ENCODE measurements at places on chromosomes 3 and 15.

GRCh38 chr3:114313426-114313825 lies 19.6 kb downstream of the TIGIT start:
- DNase-seq = no peak

DNA sequence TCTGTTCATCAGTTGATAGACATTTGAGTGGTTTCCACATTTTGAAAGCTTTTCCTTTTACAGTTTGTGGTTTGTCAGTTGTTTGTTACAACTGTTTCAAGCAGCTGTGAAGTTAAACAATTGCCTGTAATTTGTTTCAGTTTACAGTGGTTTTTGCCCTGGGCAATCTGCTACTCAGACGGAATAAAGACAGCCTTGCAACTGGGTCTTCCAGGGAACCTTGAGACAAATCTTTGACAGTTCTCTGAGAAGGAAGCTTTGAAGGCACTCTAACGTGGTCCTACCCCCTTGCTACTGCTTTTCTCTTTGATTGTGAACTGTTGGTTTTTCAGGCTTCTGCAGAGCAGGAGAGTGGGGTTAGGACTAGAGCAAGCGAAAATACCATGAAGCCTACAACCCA lies 28.0 kb downstream of the LRRC28 start:
- DNase-seq = no peak

DNA sequence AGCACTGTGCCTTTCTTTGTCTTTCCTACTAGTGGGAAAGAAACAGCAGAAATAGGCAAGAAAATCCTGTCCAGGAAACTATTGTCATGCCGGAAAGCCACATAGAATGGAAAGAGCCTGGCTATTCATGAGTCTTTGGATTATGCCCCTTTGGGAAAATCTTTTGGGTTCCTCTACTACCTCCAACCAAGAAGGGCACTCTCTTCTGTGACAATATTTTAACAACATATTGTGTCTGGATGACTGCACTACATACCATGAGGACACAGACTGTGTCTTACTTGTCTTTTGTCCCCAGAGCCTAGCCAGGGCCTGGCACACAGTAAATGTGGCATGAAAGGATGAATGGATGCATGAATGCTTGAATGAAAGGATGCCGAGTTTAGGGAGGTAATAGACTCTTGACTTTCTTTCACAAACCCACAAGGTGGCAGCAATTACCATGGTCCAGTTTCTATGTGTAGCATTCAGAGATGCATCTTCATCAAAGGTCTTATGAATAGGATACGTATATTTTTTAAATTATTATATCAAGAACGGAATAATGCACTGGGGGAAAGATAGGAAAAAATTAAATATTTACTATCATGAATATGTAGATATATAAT lies 30.3 kb downstream of the ARL14 start:
- DNase-seq = no peak

DNA sequence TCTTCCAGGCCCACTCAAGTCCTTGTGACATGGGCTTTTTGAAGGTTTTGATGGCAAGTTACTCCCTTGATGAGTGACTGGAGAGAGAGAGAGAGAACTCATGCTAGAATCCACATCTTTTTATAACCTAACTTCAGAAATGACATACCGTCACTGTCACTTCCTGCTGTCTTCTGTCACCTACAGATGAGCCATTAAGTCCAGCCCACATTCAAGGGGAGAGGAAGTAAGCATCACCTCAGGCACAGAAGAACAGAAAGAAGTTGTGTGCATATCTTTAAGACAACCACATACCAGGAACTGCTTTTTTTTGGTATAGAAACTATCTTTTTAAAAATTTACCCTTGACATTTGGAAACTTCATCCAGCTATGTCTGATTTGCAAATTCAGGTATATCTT lies 16.6 kb upstream of the TXNRD3 start:
- no peak for DNase-seq

DNA sequence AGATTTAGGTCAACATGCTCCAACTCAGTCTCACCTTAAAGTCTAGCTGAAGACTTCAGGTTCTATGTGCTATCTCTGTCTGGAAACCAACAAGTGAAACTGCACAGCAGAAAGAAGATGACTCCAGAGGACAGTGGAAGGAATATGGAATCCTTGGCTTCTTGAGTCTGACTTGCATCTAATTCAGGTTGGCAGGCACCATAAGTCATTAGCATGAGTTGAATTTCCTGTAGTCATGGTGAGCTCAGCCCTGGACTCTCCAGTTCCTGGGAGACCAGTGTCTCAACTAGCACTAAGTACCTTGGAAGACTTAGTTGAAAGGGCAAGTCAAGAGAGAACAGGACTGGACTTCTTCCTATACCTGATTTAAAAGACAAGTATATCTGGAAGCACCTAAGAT lies 129.7 kb downstream of the DTWD1 start:
- DNase-seq = no peak

- DNase-seq = no peak
Observed at GRCh38 chr15:60973637-60974415, 255.3 kb downstream of the RORA start.

DNA sequence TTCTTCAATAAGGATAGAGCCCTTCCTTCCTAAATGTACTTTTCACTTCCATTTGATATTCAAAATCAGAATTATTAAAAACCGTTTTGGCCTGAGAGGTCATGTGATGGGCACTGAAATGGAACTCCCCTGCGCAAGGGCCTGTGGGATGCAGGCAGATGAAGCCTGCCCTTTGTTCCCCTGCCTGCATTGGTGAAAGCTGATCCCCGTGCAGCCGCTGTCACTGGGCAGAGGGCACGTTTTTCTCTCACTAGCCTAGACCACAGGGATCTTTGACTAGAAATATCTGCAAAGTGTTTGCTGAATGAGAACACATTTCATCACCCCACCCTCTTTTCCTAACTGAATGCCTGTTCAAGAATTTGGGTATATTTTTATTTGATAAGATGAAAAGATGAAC lies 74.9 kb downstream of the TIPARP start:
- DNase-seq = no peak

DNA sequence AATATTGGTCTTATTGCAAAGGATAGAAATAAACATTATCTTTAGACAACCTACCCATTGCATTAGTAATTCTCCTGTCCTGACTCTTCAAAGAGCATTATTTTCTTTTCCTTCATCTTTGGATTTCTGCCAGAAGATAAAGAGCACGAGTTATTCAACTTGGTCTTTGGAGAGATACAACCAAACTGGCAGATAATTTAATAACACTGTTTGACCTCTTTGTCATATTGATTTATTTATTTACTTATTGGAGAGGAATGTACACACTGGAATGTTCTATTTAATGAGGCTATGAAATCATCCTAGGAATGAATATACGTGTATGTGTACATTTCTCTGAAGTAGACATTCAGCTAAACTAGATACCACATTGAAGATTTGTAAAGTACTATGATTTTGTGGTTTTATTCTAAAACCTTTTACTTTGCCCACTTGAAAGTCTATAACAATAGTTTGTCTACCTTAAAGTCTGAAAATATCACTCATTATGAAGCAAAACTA lies 462.1 kb downstream of the C3orf38 start:
- DNase-seq = no peak

GRCh38 chr3:53067567-53067966 lies 21.7 kb upstream of the SFMBT1 start:
- DNase-seq = no peak

DNA sequence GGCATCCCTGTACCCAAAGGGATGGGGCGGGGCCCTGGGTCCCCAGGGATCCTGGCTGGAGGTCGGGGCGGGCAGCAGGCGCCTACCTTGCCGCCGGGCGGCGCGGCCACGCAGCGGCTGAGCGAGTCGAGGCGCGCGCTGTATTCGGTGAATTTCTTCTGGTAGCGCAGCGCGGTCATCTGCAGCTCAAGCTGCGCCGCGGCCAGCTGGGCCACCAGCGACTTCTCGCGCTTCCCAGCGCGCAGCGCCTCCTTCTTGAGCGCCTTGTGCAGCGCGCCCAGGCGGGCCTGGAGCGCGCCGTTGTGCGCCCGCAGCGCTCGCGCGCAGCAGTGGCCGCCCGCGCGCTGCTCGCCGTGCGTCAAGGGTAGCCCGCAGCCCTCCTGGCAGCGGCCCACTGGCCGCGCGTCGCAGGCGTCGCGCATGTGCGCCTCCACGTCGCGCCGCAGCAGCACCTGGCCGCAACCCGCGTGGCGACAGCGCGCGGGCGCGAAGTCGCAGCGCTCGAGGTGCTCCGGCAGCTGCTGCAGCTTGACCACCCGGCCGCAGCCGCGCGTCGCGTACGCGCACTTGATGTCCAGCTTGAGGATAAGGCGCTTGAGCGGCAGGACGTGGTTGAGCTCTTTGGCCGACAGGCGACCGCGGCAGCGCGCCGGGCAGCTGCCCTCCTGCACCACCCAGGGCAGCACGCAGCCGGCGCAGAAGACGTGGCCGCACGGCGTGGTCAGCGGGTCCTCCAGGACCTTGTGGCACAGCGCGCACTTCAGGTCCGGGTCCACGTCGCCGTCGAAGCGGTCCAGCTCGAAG lies 522 bp downstream of the PDZRN3 start:
- DNase-seq = no peak

- DNase-seq = no peak
Observed at GRCh38 chr3:197547306-197548011, 8.3 kb downstream of the BDH1 start.

DNA sequence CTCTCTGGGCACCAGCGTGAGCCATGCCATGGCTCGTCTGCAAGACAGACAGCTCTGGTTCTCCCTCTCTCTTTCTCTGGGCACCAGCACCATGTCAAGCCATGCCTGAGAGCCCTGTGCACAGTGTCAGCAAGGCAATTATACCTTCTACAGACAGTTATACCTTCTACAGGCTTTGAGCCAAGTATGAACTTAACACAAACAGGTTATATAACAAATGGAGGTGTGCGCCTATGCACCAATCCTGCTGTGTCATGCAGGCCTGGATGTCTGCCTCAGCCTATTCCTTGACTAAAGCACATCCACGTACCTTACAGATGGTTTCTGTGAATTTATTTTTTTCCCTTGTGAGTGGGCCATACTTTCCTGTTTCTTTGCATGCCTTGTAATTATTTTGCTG lies 5.9 kb upstream of the FBXL2 start:
- no peak for DNase-seq

GRCh38 chr15:41256577-41257038 lies 25.5 kb downstream of the CHP1 start:
- no peak for DNase-seq

GRCh38 chr3:60669636-60670035 lies 581.6 kb downstream of the FHIT start:
- DNase-seq = no peak

DNA sequence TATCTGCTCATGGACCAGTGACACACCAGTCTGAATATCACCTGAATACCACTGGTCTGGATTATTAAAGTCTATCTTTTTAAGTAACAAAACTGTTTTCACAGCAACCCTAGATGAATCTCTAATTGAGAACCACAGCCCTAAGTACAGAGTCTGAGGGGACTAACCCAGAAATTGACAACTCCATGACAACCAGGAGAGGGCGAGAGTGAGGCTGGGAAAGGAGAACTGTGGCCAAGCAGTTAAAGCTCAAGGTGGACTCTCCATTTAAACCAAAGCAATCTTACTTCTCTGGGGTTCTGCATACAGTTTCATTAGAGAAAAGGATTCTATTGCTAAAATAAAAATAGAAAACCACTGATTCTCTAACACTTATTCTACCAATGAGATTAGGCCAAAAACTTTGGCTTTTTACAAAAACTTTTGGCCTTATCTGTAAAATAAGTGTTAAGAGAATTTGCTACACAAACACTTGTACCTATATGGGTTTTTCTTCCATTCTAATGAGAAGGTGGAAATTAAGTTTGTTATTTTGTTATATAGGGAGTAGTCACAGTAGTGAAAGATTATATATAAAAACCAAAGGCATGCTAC lies 11.4 kb downstream of the NEK10 start:
- no peak for DNase-seq

DNA sequence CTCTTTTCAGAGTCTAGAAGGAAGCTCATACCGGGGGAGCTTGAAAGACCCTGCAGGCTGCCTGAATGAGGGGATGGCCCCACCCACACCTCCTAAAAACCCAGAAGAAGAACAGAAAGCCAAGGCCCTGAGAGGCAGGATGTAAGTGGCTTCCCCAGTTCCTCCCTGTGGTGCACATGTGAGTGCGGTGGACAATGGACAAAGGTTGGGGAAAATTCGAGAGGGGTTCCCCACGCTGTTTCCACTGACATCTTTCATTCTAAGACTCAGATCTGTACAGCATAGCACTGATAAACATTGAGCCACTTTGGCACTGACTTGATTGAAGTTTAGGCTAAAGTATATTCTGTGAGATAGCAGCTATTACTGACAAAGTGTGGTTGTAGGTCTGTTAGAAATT lies 79.5 kb upstream of the UMPS start:
- DNase-seq = no peak

- no peak for DNase-seq
Observed at GRCh38 chr3:59404851-59405250, 355.0 kb upstream of the CFAP20DC start.

DNA sequence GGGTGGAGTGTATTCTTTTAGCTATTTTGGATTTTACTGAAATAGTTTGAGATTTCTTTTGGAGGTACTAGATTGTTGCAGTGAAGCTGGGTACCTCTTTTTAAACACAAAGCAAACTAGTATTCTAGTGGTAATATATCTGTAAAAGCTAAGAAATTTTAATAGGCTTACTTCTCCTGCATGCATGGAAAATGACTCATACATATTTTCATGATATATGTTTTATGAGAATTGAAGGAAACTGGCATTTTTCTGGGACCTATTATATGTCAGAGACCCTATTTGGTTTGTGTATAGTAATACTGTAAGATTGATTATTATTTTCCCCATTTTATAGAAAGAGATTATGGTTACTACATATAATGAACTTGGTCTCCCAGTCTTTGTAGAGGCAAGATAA lies 851.0 kb downstream of the DIPK2A start:
- no peak for DNase-seq

GRCh38 chr15:94951538-94951937 lies 720.2 kb downstream of the MCTP2 start:
- DNase-seq = no peak

All from stimulated activated CD4-positive, alpha-beta T cell treated with anti-CD3 and anti-CD28 coated beads, Interleukin-1b, Interleukin-23, amount 100 ng/mL, for 1 hour (primary cell).